ENCODE measurements at places on chromosomes 7 and 10.

- no peak for DNase-seq
Measured at GRCh38 chr10:93452143-93452542, 30.0 kb downstream of the MYOF start.

GRCh38 chr7:68205826-68206225, 1209.2 kb downstream of the TYW1 start:
- DNase-seq, result no peak

GRCh38 chr10:18224626-18225445, 84.6 kb downstream of the CACNB2 start:
- DNase-seq, result no peak

DNA sequence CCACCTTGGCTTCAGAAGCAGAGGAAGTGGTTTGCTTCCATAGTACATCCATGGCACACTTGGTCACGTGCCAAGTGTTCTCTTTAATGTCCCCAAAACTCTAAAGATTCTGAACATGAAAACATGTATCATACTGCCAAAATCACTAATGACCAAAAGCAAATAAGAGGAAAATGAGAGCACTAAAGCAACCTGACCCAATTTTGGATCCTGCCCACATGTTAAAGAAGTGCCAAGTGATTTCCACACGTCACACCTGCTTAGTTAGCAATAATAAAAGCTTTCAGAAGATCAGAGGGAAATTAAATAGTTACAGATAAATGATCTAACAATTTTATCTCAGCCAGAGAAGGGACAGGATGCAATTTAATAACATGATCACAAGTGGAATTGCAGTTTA, 1170.0 kb downstream of the XPNPEP1 start:
- DNase-seq, result no peak

DNA sequence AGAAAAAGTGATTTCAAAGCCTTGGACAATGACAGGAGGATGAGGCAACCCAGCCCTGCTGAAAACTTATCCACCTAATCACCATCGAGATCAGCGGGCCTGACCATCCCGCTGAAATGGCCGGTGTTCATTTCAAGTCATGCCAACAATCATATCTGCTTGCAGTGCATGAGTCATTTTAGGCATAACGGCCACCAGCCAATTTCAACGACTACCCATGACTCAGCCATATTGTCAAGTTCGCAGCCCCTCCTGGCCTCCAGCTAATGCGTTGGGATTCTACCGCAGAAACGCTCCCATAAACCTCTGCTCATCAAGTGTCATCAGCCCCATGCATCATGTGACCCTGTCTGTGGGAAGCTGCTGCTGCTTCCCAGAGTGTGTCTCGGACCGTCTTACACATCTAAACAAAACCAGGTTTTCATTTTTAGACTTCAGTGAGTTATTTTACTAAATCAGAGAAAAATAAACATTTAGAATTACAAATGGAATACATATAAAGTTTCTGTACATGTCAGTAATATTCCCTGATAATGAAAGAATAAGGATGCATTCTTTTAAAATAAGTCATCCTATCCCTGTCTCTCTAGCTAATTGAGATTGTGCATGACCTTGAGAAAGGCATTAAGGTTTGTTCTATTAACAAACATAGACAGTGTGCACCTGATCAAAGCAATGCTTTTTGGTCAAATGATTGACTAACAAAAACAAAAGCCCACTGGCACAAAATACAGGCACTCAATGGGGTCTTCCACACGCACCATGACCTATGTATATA, 188.9 kb downstream of the ADAM12 start:
- peak; percentile 96 for DNase-seq

DNA sequence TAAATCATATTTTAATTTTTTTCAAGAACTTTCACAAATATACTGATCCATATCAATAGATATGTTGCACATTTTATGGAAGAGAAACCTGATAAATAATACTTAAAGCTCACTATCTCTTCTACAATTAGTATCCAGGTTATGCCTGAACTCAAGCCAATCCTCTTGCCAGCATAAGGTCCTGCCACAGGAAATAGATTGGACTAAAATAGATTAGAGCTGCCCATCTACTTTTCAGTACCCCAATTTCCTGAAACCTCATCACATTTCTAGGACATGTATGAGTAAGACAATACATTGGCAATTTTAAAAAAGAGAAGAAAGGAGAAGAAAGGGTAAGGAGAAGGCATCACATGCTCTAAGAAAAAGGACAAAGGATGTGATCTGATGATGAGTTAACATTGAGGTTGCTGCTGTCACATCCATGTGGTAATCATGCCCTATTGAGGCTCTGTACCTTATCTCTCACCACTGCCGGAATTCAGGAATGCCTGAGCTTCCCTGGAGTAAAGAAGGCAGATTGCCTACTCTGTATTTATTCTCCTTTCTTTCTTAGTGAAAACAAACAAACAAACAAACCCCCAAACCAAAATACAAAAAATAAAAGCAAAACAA, 199.7 kb downstream of the ANK3 start:
- no peak for DNase-seq

GRCh38 chr10:46037107-46037825, 6.8 kb upstream of the NCOA4 start:
- no peak for DNase-seq

DNA sequence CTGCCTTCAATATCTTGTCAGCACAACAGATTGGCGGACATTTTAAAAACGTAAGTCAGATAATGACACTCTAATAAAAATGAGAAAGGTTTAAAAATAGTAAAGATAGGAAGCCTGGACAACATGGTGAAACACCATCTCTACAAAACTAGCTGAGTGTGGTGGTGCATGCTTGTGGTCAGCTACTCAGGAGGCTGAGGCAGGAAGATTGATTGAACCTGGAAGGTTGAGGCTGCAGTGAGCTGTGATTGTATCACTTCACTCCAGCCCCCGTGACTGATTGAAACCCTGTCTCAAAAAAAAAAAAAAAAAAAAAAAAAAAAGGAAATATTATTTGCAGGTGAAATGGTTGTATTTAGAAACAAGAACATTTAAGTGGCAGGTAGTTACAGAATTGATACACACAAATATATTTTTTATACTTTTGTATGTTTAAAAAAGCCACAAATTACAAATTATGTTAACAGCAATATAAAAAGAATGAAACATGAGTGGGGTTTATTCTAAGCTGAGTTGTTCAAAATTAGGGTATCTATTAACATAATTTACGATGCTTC, 141.9 kb downstream of the ADK start:
- DNase-seq, result peak; percentile 50

DNA sequence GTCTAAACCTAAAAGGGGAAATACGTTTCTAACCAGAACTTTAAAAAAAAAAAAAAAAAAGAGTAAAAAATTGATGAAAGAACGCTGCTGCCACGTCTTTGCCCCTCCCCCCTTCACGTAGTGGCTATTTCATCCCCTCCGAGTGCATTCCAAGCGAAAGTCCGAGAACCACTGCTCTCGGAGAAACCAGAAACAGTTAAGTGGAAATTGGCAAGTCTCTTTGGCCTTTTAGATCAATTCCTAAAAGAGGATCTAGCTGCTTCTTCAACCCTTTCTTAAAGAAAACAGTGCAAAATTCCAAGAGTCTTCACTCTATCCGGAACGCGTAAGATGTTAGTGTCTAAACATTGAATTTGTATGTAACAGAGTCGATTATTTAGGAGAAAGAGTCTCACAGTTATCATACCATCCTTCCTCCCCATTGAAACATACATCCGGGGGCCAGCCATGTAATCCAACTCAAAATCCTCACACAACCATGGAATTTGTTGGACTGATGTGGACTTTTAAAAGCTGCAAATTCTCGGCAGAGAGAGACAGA, 1.1 kb downstream of the P4HA1 start:
- peak; percentile 88 for DNase-seq

DNA sequence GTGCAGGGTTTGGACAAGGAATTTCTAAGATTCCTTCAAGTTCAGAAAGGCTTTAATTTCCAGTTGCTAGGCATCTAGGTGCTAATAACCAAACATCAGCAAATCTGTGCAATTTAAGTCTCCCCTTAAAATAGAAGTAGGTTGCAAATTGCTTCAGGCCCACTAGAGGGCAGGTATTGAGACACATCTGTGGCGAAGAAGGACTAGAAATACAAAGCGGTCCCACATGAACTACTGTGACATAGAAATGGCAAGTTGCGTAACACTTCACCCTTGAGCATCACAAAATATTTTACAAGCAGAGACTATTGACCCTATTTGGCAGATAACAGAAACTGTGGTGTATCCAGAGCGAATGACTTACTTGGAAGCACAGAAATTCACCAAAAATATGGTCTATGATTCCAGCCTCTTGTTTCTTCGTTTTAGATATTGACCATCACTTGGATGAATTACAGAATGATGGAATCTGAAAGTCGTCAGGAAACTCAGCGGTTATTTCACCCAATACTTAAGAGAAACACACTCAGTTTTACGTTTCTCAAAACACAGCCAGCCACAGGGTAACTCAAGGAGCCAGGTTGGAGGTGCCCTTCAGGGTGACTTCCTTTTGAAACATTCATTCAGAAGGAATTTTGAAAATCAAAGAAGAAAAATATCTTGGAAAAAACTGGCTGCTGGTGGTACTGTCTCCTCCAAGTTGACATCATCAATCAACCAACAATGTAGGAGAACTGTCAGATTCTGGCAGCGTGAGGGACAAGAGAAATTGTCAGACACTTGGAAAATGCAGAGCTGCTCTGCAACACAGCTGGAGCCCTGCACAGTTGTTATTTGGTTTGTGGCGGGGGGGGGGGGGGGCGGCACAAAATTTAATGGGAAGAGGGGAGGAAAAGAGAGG, 256.3 kb upstream of the MINDY3 start:
- DNase-seq, result peak; percentile 2

- peak; percentile 5 for DNase-seq
Measured at GRCh38 chr7:94649450-94649849, 6.5 kb downstream of the SGCE start.

GRCh38 chr7:82335001-82335400, 108.6 kb downstream of the CACNA2D1 start:
- peak; percentile 66 for DNase-seq

GRCh38 chr10:79445977-79446757, 743 bp upstream of the ZCCHC24 start:
- peak; percentile 77 for DNase-seq

GRCh38 chr10:3290550-3290949, 118.0 kb upstream of the PITRM1 start:
- DNase-seq, result no peak

GRCh38 chr7:55127622-55128081, 108.8 kb downstream of the EGFR start:
- peak; percentile 70 for DNase-seq

DNA sequence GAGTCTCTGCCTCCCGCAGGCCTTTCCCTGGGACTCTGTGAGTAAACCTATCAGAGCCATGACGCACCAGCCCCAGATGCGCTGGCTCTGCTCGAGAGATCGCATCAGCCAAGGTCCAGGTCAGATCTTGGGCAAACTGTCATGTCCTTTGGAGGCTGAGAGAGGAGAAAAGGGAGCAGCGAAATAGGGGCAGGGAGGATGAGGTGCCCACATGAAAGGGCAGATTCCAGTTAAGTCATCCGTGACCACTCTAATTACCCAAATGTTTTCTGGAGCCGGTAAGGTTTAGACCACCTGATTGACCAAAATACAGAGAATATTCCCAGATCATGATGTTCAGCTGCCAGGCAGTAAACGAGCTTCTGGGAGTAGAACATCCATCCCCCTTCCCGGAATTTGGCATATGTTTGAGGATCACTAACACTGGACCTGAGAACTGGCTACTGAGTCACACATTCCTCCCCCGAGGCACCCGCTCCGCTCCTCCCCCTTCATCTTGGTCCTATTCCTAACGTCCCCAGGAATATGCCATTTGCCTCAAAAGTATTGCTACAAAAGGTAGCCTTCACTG, 88.0 kb downstream of the FGFR2 start:
- DNase-seq, result no peak

GRCh38 chr10:1015688-1016087, 10.0 kb downstream of the IDI2 start:
- DNase-seq, result no peak

GRCh38 chr7:50399635-50400034, 50.5 kb downstream of the FIGNL1 start:
- DNase-seq, result no peak

DNA sequence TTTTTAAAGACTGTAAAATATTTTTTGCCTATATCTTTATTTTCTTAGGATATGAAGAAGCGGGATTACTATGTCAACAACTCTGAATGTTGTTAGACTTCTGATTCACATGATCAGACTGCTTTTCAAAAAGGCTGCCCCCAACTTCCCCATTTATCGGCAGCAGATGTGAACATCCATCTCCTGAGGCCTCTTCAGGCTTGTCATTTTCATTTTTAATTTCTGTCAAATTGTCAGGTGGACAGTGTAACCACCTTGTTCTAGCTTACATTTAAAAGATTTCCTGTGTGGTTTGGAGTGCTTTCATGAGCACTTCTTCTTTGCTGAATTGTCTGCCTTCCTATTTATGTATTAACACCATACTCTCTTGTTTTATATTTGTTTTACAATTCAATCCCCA, 78.8 kb upstream of the GSDME start:
- no peak for DNase-seq

GRCh38 chr10:110501142-110501937, 3.6 kb downstream of the DUSP5 start:
- DNase-seq, result peak; percentile 93

DNA sequence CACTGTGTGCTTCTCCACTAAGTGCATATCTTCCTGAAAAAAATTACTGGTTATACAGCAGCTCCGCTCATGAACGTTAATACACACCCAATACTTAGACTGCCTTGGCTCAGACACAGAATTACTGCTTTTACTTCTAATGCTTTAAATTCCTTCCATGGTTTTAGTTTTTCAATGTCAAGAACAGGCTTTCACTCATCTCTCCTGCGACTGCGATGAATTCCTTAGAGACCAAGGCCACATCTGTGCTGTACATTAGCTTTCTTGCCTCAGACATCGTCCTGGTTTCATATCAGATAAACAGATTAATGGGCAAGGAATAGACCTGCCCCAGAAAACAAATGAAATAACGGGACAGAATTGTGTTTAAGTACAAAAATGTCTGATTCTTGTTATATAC, 120.2 kb downstream of the CYP26A1 start:
- no peak for DNase-seq

GRCh38 chr7:130926001-130926691, 192.1 kb upstream of the KLF14 start:
- no peak for DNase-seq

DNA sequence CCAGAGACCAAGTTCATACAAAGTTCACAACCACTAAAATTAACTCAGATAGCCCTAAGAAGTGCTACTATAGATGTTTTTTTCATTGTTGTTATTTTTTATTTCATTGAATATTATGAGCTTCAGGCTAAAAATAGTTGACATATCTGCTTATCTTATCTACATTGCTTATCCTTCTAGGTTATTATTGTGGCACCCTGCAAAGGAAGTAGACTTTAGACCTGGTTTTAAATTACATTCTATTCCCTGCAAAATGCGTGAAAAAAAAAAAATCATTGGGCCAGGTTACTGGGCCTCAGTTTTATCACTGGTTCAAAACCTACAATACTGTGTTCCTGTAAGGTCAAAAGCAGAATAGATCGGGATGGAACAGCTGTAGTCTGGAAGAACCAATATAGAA, 811.0 kb downstream of the GRM8 start:
- no peak for DNase-seq

- DNase-seq, result no peak
Measured at GRCh38 chr10:127227663-127228062, 31.3 kb upstream of the INSYN2A start.

DNA sequence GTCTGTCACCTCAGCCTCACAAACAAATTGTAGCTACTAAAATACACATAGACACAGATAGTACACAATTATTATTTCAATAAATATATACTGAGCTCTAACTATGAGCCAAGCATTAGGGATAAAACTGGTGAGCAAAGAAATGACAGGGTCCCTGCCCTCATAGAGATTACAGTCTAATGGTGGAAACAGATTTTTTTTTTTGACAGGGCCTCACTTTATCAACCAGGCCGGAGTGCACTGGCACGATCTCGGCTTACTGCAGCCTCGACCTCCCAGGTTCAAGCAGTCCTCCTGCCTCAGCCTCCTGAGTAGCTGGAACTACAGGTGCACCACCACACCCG, 695 bp upstream of the RBM28 start:
- DNase-seq, result no peak

Measured in fibroblast of villous mesenchyme (primary cell).